ENCODE measurements at places on chromosomes 7 and 10.
A peak's percentile ranks its signal among the peaks of the same experiment; 100 is the strongest.

DNA sequence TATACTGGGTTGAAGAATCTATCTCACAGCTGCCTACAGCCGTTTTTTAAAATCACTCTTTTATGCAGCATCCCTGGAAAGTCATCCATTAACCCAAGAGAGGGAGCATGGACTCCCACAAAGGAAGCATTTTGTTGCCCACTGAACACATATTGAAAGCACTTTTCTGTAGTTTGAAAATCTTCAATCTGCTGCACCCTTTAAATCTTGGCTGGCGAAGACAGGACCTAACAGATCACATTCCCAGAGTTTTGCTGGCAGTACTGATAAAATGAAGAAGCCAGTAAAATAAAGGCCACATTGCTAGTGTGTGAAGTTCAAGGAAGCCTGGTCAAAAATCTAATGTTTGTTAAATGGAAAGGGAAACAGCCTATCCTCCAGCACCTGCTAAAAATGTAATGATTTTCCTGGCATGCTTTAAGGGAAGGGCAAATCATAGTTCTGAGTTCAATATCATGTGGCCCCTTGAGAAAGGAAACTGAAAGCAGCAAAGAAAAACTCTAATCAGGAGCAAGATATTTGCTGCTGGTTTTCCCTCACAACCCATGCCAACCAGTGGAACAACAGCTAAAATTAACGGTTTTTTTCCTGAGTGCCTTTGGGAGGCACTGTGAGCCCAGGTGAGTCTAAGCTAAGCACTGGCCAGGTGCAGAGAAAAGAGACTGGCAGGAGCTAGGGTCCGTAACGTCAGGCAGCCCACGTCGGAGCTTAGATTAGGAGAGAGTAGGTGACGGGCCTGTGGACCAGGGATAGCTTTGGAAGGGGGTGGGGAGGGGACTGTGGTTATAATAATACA is 97.9 kb upstream of the PALS2 start:
- DNase-seq = no peak

DNA sequence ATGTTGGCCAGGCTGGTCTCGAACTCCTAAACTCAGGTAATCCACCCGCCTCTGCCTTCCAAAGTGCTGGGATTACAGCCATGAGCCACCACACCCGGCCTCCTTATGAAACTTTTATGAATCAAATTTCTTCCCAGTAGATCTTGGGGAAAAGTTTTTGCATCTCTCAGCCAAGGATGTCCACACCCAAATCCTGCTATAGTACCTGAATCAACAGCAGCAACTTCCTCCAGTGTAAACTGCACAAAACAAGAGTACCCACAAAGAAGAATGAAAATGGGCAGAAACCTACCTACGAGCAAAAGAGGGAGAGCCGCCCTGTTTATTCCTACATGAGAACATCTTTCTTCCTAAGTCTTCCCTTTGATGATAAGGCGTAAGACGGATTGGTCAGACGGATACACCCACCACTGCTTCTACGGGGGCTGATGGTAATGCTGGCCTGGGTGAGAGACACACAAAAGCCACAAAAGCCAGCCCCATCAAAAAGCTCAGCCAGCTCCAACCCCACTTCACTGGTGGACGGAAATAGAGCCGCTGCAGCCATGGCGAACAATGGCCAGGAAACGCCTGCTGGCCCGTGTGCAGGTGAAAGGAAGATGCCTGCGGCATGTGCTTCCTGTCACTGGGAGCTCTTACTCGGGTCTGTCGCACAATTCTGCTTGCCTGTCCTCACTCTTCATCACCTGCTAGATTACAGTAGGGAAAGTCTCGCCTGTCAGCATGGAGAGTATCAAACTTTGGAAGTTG is 10.4 kb downstream of the JCAD start:
- no peak for DNase-seq

- no peak for DNase-seq
Measured at GRCh38 chr10:6200440-6200733, 2.3 kb upstream of the PFKFB3 start.

DNA sequence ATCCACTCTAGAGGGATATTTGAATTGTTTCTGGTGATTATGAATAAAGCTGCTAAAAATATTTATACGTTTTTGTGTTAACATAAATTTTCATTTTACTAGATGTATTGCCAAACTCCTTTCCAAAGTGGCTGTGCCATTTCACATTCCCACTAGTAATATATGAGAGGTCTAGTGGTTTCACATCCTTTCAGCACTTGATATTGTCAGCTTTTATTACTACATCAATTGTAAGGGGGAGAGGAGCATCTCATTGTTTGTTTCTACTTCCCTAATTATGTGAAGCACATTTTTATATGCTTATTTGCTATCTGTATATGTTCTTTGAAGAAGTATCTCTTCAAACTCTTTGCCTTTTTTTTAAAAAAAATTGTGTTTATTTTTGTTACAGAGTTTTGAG is 184.5 kb downstream of the ADK start:
- no peak for DNase-seq

- DNase-seq = no peak
Measured at GRCh38 chr7:48387932-48388331, 216.7 kb downstream of the ABCA13 start.

GRCh38 chr10:43202224-43202656 is 64.0 kb downstream of the CSGALNACT2 start:
- peak; percentile 40 for DNase-seq

DNA sequence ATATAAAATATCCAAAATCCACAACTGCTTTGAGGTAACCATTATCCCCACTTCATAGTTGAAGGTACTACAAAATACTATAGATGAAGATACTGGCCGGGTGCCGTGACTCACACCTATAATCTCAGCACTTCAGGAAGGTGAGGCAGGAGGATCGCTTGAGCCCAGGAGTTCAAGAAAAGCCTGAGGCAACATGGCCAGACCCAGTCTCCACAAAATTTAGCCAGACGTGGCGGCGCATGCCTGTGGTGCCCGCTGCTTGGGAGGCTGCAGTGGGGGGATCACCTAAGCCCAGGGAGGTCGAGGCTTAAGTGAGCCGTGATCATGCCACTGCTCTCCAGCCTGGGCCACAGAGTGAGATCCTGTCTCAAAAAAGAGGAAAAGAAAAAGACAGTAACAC is 21.7 kb downstream of the TMEM254 start:
- no peak for DNase-seq

- no peak for DNase-seq
Measured at GRCh38 chr10:88157981-88158465, 294.6 kb downstream of the PTEN start.

DNA sequence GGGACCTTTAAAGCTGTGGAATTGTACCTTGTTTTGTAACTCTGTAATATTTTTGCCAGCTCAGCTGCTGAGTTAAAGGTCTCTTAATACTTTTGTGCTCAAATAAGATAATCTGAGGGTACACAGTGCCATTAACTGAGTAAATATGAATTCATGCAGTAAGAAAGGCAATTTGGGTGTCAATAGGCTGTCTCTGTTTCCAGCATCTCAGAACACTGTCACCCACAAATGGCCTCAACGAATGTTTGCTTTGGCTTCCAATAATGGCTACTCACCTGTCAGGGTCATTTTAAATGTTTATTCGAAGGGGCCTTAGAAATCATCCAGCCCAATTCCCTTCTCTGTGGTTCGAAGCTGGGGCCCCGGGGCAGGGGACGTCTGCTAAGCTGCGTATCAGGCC is 225.4 kb downstream of the ZMYND11 start:
- no peak for DNase-seq

DNA sequence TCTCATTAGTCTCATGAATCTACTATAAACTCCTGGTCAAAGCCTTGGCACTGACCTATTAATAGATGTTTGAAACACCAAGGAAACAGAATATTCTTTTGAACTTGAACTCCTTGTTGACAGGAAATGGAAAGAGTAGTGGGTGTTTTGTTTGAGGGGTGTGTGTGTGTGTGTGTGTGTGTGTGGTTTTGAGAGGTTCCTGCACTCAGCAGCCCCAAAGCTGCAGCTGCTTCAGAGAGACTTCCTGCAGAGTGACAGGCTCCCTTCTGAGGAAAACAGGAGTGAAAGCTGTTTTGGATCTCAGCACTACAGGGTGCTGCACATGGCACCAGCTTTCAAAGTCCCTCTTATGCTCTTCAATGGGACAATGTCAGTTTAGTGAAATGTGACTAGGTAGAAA is 546.5 kb upstream of the STEAP1 start:
- peak; percentile 77 for DNase-seq
